ENCODE measurements at places on chromosomes 12 and 14.

GRCh38 chr14:62431496-62431895 is 613.8 kb downstream of the KCNH5 start:
- DNase-seq, result no peak

DNA sequence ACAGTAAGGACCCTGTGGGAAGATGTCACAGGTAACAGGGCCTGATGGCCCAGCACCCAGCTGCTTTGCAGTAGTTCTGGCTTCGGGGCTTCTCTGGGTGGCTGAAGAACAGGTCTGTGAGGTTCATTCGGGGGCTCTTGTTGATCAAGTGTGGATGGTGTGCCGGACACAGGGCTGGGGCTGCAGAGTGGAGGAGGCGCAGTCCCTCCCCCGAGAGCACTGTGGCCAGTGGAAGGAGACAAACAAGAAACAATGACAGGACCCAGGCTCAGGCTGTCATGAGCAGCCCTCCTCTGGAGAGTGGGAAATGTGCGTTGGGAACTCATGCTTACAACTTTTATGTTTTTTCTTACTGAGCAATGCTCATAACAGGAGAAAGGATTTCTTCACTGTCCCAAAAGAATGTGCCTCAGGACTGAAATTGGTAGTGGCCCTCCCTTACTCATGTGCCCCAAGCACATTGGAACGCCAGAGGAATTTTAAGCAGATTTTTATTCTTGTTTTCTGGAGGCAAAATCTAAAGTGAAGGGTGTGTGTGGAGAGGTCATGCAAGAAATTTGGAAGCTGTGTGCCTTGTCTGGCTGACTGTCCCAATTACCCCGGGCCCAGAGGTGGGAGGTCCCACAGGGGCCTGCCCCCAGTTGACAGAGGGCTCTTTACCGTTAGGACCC is 233.8 kb downstream of the CACNA1C start:
- DNase-seq, result no peak

DNA sequence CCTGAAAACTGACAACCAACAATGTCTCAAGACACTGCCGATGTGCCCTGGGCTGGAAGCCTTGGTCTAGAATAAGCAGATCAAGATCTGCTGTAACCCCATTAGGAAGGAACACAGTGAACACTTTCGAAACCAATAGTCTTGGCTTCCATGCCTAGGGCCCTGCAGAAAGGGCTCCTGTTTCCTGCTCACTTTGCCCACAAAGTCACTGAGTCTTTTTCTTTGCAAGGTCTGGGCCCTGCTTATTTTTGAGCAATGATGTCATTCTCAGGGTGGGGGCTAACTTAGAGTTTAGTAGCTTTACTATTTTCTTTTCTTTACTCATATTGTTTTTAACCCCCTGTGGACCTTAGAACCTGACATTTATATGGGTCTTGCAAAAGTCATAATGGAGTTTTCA is 704.2 kb upstream of the TMEM132C start:
- no peak for DNase-seq

GRCh38 chr14:44669496-44669895 is 162.4 kb upstream of the FSCB start:
- DNase-seq, result no peak

DNA sequence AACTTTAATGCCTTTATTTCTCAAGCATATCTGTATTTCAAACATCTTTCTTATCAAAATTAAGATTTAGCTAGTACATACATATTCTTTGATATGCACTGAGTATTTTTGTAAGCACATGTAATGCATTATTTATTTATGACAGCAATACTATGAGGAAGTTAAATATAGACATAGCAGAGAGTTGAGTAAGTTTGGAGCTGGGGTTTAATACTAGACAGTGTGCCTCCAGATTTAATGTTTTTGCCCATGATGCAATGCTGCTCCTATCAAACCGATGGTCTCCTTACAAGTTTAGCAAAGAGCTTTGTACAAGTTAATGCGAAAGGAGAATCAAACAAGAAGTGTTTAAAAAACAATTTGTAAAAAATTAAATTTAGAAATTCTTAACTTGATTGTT is 826.6 kb upstream of the MGAT4C start:
- no peak for DNase-seq
